ENCODE measurements at places on chromosomes 6 and 20.

- no peak for DNase-seq
These were observed 3.4 kb downstream of the EGFL8 start for GRCh38 chr6:32167761-32168262.

GRCh38 chr6:170462366-170463020 is 90.6 kb downstream of the PSMB1 start:
- DNase-seq: no peak

DNA sequence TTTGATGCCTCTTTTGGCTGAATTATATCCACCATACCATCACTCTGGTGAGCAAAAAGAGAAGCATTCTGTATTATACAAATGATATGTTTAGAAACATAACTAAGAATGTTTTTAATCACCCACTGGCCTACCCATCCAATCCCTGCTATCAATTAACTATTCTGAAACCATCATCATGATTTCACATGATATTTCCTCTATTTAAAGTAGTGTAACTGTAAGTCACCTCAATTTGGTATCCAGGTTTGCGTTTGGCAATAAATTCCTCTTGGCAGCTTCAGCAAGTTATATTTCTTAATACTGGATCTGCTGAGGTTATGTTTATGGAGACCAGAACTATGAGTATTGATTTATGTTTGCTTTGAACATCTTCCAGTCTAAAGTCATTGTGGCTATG is 332.1 kb downstream of the UTRN start:
- DNase-seq: no peak

GRCh38 chr6:40606526-40606925 is 19.4 kb upstream of the LRFN2 start:
- DNase-seq: no peak

GRCh38 chr20:6668546-6668945 is 98.9 kb upstream of the BMP2 start:
- DNase-seq: no peak

Data from stimulated activated CD4-positive, alpha-beta T cell treated with anti-CD3 and anti-CD28 coated beads, Interleukin-15, amount 100 ng/mL, for 48 hours (primary cell).